ENCODE measurements at places on chromosomes 1 and 21.

DNA sequence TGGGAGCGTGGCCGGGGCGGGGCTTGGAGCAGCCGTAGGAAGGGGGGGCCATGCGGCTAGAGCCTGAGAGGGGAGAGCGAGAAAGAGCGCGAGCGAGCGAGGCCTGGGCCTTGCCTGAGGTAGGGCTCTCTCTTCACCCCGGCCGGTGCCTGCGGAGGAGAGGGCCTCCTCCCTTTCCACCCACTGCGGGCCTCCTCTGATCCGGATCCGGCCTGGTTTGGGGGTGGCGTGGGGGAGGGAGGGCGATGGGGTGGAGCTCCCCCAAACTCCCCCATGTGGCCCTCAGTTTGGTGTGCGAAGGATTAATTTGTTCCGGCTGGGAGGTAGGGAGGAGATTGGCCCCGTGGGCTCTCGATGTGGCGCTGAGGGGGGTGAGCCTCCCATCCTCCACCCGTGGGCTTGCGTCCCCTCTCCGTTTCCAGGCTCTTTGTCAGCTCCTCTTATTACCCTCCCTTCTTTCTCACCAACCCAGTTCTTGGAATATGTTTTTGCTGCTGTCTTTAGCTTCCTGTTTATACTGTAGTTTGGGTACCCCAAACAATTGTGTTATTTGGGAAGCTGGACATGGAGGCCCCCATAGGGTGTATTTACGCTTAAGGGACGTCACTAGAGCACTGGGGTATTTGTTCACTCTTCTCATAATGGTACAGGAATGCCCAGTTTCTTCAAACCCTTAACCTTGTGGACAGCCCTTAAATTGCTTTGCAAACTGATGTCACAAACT is 685 bp downstream of the UBAP2L start:
- peak; percentile 67 for DNase-seq

DNA sequence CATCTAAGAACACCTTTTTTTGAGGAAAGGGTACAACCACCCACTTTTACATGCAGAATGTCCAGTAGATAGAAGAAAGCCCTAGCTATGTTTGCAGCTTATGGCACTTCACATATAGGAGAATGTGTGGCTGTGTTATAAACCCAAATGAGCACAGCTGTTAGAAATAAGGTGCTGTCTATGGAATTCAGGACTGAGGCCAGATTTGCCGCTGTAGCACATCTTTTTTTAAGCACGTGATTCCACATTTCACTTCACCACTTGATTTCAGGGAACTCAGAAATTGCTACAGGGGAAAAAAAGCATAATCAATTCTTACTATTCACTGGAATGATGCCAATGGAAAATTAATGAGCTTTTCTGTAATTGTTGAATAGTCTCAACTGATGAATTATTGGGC is 147.2 kb upstream of the ADAMTS5 start:
- no peak for DNase-seq

DNA sequence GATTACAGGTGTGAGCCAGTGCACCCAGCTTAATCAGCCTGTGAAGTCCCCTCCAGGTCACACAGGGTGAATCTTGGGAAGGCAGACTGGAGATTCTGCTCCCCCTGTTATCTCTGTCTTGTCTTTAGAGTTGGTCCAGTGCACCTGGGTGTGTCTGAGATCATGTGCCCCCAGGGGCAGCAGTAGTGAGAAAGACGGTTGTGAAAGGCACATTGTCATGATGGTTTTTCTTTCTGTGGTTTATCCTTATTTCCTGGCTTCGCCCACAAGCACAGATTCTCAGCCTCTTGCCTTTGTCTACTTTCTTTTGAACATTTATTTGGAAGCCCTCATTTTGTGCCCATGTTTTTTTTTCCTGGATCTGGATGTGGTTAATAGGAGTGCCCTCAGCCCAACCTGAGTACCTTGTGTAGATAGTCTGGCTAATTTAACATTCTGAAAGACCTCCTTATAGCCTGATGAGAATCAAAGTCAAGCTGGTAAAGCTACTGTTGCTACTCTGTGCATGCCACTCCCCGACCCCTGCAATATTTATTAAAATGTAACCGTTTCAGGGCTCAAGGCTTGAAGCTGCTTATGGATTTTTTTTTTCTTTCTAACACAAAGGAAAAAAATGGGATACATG is 23.7 kb downstream of the UCK2 start:
- DNase-seq: no peak

- DNase-seq: no peak
Measured at GRCh38 chr21:26165331-26165730, 5.2 kb downstream of the APP start.

- DNase-seq: no peak
Measured at GRCh38 chr1:10682449-10683309, 113.8 kb downstream of the CASZ1 start.

DNA sequence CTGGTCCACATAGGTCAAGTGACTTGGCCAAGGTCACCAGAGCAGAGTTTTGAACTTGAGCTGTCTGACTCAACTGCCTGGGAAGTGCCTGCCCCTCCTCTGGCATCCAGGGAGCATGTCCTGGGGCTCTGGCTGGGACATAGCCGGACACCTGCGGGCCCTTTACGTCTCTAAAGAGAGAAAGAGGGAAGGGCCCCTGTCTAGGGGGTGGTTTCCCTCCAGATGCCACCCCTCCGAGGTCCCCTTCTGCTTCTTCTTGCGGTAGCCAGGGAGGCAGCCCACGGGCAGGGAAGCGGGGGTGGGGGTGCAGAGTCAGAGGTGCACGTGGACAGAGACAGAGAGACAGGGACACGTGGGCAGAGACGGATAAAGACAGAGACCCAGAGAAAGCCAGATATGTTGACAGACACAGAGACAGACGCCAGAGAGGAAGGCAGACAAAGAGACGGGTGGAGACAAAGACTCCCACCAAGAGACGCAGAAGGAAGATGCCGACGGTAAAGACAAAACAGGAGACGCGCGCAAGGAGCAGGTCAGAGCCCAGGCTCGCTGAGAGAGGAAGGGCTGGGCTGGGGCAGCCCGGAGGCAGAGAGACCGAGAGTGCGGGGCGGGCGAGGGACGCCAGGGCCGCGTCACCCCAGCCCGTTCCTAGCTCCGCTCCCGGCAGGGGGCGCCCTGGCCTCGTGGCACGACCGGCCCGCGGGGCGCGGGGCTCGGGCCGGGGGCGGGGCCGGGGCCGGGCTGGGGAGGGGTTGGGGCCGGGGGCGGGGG is 458 bp upstream of the ALPL start:
- peak; percentile 59 for DNase-seq

GRCh38 chr1:1136547-1137230 is 20.8 kb upstream of the C1orf159 start:
- peak; percentile 22 for DNase-seq

DNA sequence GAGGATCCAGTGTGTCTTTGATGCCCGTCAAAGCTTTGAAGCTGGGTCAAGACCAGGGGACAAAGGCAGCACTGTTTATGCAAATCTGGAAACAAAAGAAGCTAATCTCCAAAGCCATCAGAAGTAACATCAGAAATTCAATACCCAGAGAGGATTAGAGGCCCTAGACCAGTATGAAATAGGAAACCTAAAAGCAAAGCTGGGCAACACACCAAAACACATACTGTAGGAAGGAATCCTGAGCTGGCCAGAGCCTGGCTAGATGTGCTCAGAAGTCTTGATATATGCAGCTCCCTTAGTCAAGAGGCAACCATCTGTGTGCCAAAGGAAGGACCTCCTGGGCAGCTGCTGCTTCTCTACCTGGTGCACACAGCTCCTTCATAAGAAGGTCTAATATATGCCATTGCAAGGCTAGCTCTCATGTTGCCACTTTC is 12.3 kb downstream of the COLGALT2 start:
- DNase-seq: no peak

DNA sequence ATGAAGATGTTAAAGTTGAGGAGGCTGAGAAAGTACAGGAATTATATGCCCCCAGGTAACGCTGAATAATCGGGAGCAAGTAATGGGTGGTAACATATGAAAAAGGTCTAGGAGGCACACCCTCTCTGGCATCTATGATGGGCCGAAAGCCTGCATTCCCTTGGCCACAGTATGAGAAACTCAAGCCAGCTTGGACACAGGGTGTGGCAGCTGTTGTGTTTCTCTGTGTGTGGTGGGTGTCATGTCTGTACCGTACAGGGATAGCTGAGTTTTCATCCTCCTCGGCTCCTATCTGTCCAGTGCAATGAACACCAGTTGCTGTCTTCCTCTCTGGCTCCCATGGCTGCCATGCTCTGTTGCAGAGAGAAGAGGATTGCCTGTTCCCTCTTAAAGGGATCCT is 32.9 kb downstream of the NBPF3 start:
- no peak for DNase-seq

- DNase-seq: no peak
Measured at GRCh38 chr1:1531947-1532346, 8.5 kb downstream of the TMEM240 start.

- no peak for DNase-seq
Measured at GRCh38 chr1:234668577-234668955, 58.6 kb upstream of the IRF2BP2 start.

DNA sequence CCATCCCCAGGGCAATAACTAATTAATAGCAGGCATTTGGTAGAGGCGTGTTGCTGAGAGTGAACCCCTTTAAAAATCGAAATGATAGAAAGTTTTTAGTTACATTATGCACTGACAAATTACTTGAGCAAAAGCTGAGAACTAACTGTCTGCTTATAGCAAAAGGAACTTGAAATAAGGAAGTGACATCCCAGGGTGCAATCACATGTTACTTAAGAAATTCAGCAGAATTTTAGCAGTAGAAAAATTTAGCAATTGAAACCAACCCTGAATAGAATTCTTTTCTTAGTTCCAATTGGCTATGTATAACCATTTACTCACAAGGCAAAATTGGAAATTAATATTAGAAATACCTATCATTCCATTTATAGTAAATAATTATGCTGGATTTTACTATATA is 139.5 kb upstream of the SAMSN1 start:
- DNase-seq: no peak

GRCh38 chr1:105730701-105731100 is 1325.8 kb upstream of the PRMT6 start:
- DNase-seq: no peak

GRCh38 chr1:83090195-83090594 is 908.7 kb downstream of the TTLL7 start:
- DNase-seq: no peak

GRCh38 chr1:33191731-33192275 is 10.0 kb upstream of the TRIM62 start:
- DNase-seq: no peak

DNA sequence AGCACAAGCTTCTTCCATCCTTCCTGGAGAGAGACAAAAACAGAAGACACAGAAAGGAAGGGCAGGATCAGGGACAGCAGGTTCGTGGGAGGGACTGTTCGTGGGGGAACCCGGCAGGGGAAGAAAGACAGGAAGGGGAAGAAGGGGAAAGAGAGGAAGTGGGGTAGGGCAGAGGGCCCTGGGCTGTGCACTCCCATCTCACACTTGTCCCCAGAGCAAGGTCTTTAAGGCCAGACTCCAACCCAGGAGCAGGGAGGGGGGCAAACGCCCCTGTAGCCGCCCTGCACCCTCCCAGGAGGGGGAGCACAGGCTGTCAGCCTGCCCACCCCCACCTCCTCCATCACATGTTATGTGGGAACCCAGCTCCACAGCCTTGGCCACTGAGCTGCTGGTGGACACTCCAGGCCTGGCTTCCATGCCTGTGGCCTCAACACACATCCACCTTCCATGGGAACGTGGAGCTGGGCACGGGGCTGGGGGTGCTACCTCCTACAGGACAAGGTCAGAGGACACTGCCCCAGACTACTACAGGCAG is 9.3 kb downstream of the SLC19A1 start:
- no peak for DNase-seq

- DNase-seq: no peak
Measured at GRCh38 chr1:39360731-39361130, 130.7 kb upstream of the BMP8A start.

- no peak for DNase-seq
Measured at GRCh38 chr21:46439906-46440305, 18.8 kb upstream of the DIP2A start.

- DNase-seq: no peak
Measured at GRCh38 chr1:171258429-171258828, 10.1 kb downstream of the FMO1 start.

GRCh38 chr1:207812778-207813511 is 61.1 kb downstream of the CD46 start:
- DNase-seq: no peak

DNA sequence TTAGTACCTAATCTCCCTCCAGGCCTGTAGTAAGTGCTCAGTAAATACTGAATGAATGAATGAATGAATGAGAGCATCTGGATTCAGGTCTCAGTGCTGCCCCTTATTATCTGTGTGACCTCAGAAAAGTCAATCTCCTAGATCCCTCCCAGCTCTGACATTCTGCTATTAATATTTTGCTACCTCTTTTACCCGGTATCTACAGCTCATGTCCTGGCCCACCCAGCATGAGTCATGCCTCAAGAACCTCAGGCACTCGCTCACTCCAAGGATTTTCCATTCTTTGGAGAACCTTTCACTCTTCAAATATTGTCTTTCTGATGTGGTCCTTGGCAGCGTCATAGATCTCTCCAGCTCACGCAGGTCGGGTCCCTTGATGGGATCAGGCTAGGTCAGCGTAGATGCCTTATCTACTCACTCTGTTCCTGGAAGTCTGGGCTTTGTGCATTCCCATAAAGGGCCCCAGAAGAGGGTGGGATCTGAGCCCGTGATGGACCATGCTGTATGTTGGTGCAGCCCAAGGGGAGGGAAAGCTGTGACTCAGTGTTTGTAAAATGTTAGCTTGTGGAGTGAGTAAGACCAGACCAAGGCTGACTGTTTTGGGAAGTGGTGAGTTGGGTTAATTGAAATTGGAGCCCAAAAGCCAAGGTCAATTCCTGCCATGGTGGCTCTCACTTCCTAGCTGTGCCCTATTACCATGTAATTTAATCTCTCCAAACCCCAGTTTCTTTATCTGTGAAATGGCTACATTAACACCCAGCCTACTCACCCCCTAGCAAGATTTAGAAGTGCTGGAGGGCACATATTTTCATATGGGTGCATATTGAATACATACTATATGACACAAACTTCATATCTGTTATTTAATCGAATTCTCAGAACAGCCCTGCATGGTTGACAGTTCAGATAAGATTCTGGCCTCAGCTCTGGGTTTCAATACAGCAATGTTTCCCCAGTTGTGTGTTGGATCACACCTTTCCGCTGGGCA is 214.1 kb upstream of the USP24 start:
- DNase-seq: no peak

DNA sequence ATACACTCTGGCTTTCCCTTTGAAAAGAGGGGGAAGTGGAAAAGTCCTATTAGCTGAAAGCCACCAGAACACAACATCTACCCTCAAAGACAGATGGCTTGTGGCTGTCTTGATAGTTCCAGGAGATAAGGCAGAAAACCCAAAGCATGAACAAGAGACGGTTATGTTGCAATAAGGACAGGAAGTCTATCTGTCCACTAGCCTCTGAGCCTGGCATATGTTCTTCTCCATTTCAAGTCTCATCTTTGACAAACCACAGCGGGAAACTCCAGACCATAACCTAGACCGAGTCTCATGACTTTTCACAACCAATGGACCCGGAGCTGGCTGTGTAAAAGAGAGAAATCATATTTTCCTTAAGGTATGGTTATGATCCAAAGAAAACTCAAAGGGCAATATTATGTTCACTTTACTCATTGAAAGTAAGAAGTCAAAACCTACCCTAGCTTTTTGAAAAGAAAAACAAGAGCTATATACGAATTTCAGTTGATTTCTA is 33.8 kb downstream of the DUSP10 start:
- peak; percentile 41 for DNase-seq

GRCh38 chr1:152761609-152762213 is 3.9 kb downstream of the KPRP start:
- no peak for DNase-seq

GRCh38 chr1:228794173-228794572 is 58.9 kb downstream of the RHOU start:
- DNase-seq: no peak

Measured in T-helper 9 cell (primary cell).